Right hindlimb (tissue), 1 donor: ENCODE measurements at places on chromosomes 5 and 9.

DNA sequence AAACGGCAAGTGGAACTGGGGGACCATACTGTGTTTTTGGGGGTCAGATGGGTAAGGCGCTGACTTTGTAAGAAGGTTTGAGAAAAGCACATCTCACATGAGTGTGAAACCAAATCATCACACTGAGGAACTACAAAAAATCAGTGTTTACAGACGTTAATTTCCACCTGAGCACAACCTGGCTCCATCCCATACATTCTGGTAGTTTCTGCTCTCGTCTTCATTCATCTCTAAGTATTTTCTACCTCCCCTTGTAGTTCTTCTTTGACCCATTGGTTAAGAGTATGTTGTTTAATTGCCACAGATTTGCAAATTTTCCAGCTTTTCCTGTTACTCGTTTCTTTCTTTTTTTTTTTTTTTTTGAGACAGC, 8.9 kb upstream of the DPP7 start:
- no peak for DNase-seq

- DNase-seq = no peak
Measured at GRCh38 chr5:42842921-42843641, 31.4 kb upstream of the SELENOP start.

DNA sequence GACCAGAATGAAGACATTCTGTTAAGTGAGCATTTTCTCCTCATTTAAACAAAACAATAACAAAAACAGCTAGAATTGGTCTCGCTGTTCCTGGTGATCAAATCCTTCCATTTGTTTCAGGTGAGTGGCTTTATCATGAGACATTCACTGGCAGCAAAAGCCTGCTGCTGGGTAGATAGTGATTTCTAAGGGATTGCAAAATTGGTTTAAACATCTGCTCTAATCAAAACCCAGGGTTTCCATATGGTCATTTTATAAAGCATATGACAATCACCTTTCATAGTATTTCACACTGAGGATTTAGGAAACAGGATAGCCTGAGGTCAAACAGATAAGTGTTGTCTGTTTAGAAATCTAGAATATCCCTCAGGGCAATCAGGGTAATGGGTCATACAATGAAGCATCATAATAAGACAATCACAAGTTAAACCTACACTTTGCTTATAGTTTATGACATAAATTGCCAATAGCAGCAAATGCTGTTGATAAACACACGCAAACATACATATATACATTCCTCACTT, 769.6 kb upstream of the C9orf72 start:
- DNase-seq = no peak

DNA sequence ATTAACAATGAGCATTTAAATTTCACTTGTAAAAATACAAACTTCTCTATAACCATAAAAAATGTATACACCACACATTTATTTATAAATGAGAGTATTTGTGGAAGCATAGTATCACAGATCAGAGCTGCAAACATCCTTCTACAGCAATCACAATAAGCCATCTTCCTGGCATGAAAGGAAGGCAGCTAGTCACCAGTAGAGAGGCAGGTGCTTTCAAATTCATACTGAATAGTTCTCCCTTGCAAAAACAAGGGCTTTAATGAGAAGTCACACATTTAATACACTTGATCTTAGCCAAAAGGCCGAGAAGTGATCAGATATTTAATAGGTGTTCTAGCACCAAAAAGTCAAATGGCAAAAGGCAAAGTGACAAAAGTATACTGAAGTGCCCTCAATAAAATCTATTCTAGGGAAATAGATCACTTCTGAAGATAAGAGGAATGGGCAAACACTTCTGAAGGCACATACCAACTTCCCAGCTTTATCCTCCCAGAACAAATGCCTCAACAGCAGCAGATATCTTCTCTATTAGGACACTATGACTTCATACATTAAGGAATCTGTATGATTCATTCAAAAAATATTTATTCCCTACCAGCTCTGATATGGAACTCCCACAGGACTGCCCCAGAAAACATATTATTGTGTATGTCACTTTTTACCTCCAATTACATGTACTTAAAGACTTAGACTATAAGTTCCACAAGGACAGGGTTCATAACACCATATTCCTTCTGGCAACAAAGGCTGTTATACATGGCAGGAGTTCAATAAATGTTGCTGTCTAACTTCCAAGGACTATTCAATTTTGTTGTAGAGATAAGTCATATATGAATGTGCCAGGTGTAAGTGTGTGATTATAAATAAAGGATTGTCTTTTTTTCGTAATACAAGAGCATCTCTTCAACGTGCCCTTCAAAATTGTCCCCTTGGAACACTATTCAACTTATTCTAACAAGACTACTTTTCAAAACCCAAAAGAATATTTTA, 31.7 kb downstream of the MAPKAP1 start:
- no peak for DNase-seq

DNA sequence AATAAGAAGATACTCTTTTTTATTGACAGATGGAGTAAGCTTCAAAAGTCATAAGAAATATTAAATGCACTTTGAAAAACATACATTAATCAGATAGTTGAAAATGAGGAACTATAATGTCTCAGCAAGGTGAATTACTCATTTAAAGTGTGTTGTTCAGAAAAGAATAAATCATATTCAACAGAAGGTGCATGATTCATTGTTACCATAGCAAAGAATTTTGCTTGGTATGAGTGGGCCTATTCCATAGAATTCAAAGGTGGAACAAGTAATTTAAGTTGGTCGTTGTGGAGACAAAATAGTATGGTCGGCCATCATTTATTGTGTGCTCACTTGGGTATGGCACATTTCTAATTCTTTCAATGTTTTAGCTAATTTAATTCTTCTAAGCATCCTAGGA, 1920.2 kb upstream of the CDH9 start:
- no peak for DNase-seq

DNA sequence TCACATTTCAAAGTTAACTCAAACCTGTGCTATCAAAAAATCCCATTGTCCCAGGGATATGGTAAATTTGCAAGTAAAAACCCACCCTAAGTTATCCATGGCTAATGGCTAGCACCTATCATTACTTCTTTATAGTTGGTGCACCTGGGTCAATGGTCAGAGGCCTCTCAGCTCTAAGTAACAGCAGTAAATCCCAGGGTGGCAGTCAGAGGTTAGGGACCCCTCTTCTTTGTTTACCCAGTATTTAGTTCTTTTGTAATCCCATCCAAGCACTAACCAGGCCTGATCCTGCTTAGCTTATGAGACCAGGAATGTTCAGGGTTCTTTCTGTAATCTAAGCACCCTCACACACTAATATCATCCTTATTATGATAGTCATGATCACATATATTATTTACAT, 52.1 kb upstream of the WWC1 start:
- DNase-seq = no peak

- DNase-seq = no peak
Measured at GRCh38 chr5:112708103-112708622, 29.5 kb upstream of the APC start.

GRCh38 chr5:74624501-74624900, 16.0 kb downstream of the ENC1 start:
- no peak for DNase-seq

DNA sequence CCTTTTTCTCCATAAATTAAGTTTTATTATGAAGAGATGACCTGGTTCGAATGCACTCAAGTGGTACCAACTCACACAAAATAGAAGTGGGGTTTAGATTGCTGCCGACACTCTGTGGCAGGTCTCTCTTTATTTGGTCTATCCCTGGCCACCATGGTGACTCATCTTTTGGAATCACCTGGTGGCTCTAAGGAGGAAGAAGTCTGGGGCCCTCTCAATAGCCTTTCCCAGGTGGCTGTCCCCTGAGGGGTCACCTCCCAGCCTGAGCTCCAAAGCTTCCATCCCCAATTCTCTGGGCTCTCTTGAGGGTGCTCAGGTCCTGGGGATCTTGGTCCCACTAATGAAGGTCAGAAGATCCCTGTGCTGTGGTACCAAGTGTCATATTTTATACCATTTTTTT, 136.8 kb downstream of the MVB12B start:
- peak; percentile 5 for DNase-seq

DNA sequence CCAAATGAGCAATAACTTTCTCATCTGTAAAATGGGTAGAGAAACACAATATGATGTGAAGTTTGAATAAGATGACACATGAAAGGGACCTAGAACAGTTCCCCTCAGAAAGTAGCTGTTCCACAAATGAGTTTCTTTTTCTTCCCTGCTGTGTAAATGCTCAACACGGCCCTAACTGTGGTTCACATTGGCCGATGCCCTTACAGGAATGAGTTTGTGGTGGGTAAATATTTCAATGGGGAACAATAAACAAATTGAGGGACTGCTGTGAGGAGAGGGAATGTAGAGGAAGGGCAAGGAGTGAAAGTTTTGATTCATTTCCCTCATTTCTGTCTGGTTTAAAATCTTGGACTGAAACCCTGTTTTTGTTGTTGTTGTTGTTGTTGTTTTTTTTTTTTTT, 12.8 kb downstream of the C6 start:
- no peak for DNase-seq

- DNase-seq = no peak
Measured at GRCh38 chr5:125612776-125613175, 810.4 kb upstream of the GRAMD2B start.

GRCh38 chr5:134397196-134397595, 14.5 kb downstream of the CDKN2AIPNL start:
- DNase-seq = no peak

DNA sequence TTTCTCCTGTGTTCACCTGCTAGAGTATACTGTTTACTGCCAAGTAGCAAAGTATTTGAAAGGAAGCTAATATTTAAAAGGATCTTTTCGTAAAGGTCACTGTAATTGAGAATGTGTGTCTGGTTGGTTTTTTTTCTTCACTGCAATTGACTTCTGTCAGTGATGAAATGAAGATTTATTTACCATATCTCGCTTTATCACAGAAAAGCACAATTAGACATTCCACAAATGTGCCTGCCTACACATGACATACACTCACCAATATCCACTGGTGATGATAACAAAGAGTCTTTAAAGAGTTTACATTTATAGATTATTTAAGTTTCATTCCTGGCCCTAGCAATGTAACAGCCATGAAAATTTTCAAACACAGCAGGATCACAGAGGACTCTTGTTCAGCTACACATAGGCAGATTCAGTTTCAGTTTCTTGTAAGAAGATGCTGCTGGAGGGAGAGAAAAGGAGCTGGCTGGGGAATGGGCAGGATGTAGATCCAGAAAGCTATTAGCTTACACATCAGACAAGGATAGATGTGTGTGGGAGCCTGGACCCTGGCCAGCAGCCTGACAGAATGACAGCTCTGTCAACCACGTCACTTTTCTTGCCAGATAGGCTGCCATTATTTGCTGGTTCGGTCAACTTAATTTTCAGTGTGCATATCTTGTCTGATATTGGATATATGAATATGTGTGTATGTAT, 104.0 kb downstream of the GDNF start:
- no peak for DNase-seq

GRCh38 chr9:68417762-68418161, 61.4 kb downstream of the PGM5 start:
- DNase-seq = no peak
